Fibroblast of the conjunctiva (primary cell): ENCODE measurements at places on chromosomes 1 and 21.

GRCh38 chr21:37921091-37921490, 4.8 kb upstream of the KCNJ6 start:
- DNase-seq: no peak

DNA sequence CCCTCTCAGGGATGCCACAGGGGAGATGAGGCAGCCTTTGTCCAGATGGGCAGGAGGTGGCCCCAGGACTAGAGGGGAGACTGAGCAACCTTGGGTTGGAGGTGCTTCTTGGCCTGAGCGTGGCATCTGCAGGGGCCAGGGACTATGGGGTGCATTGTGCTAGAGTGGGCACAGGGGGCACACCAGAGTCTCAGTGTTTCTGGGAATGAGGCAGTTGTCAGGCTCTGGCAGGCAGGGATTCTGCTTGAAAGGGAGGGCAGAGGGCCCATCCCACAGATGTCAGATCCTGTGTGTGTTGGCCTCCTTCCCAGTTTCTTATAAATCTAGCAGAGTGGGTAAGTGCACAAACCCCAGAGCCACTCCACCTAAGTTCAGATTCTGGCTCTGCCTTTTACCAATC, 13.7 kb downstream of the LGR6 start:
- peak; percentile 48 for DNase-seq

GRCh38 chr1:228803421-228803820, 68.1 kb downstream of the RHOU start:
- no peak for DNase-seq

GRCh38 chr1:67921725-67922489, 88.6 kb upstream of the GNG12 start:
- DNase-seq: no peak

- no peak for DNase-seq
Measured at GRCh38 chr1:183575606-183576005, 14.7 kb downstream of the NCF2 start.

DNA sequence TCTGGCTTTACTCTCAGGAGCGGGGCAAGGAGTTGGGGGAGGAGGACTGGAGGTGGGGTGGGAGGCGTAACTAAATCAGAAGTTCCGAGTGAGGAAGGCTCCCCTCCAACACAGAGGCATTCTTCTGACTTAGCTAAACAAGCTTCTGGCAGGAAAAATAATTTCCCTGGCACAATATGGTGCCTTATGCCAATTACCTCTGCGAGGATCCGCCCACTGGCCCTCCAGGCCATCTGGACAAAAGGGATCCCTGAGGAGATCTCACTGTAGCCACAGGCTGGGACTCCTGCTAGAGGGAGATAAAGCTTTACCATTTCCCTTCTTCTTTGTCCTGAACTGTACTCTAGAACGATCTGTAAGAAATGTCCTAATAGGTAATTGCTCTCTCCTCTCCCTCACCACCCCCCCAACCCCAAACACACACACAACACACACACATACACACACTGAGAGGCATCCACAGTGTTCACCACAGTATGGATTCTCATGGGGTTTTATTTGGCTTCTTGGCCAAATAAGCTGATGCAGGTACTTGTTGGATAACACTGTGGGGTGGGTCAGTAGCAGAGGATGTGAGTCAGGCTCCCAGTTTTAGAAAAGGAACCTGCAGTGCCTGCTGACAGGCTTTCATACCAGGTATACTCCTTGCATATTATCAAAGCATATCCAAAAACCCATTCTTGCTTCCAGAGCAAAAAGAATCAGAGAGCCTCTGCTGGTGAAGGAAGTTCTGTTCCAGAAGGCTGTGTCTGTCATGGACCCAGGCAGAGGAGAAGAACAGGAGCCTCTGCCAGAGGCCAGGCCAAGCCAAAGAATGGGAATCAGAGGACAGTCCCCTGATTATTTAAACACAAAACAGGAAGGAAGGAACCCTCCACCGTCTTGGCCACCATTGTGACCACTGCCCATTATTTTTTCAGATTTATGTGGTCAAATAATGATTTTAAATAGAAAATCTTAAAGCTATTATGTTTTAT, 169.1 kb downstream of the C1orf21 start:
- DNase-seq: no peak

GRCh38 chr1:114248162-114248561, 94.5 kb upstream of the SYT6 start:
- no peak for DNase-seq

DNA sequence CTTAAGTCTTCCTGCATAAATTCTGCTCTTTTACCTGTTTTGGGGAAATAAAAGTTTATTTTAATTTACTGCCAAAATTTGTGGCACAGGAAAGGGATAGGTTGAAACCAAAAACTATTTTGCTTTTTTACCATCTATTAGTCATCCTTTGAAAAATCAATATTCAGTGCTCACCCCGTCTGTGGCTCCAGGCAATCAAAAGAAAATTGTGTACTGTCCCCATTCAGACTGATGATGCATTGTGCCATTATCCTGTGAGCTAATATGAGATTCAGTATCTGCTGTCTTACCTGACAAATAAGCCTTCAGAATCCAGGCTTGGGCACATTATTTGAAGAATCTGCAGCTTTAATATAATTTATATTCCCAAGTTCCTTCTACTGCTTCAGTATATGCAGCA, 650.7 kb downstream of the KIF26B start:
- no peak for DNase-seq

GRCh38 chr1:227939791-227940771, 7.7 kb downstream of the WNT9A start:
- DNase-seq: no peak

DNA sequence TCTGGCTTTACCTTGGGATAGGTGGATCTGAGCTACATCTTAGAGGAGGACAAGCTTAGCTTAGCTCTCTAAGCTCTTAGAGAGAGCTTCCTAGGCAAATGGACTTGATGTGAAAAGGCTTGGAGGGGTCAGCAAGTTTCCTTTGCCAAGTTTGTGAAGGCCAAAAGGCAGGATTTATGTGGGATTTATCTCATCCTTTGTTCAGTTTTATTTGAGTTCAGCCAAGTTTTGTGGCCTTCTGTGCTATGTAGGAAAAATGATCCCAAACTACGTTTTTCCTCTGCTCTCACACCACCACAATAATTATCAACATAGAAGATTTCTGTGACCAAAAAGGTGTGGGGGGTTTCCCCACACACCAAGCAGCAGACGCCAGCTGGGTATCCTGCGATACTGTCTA, 26.0 kb upstream of the RNF11 start:
- no peak for DNase-seq

- DNase-seq: no peak
Measured at GRCh38 chr21:44255511-44255981, 6.2 kb downstream of the DNMT3L start.

- DNase-seq: no peak
Measured at GRCh38 chr1:229495782-229496181, 12.4 kb downstream of the NUP133 start.

- DNase-seq: no peak
Measured at GRCh38 chr1:107934578-107934977, 30.4 kb downstream of the VAV3 start.

- no peak for DNase-seq
Measured at GRCh38 chr1:56625819-56626440, 19.2 kb upstream of the PRKAA2 start.

- no peak for DNase-seq
Measured at GRCh38 chr1:193538680-193539079, 352.3 kb upstream of the B3GALT2 start.

DNA sequence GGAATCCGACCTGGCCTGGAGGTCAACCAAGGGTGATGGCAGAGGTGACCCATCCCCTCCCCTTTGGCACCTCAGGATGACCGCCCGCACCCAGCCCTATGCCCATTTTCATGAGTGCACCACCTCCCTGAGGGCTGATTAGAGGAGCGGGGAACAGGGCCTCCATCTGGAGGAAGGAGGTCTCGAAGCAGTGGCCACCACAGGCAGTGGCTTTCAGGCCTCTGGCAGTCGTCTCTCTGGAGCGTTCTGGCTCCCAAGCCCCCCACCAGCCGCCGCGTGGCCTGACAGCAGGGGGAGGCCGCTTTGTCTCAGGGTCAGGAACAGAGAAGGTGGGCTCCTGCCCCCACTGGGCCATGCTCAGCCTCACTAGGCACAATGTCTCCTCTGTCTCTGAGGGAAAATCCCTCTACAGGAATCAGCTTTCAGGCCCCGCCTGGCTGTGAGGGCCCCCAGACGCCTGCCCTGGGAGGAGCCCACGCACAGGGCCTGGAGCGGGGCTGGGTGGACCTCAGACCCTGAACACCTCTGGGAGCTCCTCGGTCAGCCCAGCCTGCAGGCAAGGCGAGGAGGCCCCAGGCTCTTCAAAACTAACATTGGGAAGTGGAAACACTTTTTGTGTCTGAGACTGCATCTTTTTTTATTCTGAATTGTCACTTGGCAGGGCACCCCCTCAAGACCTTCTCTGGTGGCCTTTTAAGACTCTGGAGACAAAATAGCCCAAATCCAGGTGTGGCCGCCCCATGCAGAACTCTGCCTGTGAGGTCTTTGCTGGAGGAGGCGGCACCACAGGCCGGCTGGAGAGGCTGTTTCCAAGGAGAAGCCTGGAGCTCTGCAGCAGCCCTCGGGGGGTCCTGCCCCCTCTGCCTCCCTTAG, 127.7 kb upstream of the ARHGEF16 start:
- no peak for DNase-seq

GRCh38 chr1:228944935-228945371, 209.7 kb downstream of the RHOU start:
- DNase-seq: no peak

- DNase-seq: no peak
Measured at GRCh38 chr1:16015960-16016901, 1.6 kb downstream of the HSPB7 start.

- no peak for DNase-seq
Measured at GRCh38 chr1:172069051-172069450, 227.8 kb downstream of the DNM3 start.

DNA sequence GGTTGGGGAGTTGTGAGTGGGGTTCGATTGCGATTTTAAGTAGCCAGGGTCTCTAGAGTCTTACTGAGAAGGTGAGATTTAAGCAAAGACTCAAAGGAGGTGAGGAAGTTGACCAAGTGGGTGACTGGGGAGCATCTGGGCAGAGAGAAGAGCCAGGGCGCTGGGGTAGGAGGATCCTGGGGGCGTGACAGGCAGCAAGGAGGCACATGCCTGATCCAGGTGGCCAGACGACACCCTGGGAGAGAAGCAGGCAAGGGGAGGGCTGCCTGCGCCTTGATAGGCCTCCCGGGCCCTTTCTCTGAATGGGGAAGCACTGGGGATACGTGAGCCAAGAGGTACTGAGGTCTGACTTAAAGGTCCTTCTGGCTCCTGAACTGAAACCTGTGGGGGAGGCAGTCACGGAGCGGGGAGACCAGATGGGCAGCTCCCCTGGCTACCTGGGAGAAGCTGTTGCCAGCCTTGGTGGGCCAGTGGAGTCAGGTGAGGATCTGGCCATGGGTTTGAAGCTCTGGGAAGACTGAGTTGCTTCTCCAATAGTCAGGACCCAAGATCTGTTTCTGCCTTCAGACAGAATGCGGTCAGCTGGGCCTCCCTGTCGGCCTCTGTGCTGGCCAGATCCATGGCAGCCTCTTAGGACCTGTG, 5.4 kb downstream of the ZBTB48 start:
- no peak for DNase-seq

DNA sequence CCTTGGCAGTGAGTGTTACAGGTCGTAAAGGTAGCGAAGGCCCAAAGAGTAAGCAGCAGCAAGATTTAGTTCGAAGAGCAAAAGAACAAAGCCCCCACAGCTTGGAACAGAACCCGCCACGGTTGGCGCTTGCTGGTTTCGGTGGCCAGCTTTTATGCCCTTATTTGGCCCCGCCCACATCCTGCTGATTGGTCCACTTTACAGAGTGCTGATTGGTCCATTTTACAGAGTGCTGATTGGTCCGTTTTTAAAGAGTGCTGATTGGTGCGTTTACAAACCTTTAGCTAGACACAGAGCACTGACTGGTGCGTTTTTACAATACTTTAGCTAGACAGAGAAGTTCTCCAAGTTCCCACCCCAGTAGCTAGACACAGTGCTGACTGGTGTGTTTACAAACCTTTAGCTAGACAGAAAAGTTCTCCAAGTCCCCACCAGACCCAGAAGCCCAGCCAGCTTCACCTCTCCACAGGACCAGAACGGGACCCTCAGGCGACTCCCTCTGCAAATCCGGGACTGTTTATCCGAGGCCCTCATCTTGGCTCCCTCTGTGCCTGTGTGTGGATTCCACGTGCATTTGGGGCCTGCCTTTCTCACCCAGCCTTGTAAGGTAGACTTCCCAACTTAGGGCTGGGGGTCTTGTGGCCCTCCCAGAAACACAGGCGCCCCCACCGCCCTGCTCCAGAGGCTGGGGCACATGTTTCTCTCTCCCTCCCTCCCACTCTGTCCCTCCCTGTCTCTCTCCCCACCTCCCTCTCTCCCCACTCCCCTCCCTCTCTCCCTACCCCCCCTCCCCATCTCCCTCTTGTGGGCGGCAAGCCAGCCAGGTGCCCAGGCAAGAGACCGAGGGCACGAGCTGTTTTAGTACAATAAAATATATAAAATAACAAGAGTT, 12.6 kb downstream of the FTCD start:
- no peak for DNase-seq

DNA sequence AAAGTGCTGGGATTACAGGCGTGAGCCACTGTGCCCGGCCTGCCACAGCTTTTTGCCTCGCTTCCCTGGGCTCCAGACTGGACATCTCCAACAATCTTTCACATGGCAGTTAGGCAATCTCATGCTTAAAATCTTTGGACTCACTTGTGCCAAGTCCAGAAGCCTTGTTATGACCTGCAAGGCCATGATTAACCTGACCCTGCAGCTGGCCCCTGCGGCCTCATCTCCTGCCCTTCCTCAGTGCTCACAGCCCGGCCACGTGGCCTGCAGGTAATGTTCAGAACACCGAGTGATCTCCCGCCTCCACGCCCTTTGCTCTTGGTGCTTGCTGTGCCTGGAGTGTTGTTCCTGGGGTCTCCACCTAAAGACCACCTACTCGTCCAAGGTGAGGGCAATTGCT, 24.9 kb downstream of the FAAH start:
- DNase-seq: no peak

DNA sequence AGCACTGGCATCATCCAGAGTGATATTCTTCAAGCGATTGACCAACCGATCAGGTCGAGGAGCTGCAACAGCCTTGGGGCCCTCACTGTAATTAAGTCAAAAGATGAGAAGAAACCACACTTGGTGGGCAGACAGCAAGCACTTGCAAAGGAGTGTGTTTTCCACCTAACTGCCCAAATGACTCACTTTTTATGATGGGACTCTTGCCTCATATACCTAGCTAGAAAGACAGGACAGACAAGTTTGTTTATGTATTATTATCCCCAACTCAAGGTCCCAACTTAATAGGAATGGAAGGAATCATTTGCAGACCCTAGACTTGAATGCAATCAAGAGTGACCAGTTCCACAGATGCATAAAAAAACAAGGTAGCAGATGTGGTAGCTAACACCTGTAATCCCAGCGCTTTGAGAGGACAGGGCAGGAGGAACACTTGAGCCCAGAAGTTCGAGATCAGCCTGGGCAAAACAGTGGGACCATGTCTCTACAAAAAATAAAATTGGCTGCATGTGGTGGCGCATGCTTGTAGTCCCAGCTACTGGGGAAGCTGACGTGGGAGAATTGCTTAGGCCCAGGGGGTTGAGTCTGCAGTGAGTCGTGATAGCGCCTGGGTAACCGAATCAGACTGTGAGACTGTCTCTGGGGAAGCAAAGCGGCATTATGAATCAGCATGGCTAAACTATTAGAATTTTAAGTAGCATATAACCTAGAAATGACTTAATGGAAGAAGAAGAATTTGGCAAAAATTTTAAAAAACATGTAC, 2.3 kb upstream of the NRAS start:
- no peak for DNase-seq
